ENCODE measurements at places on chromosomes 16 and 17. TPM values are rescaled to one million over a fixed set of nuclear protein-coding genes. Genes with fewer than 3 reads are reported as not detected.

Gene RNF135
- polyA plus RNA-seq, result 34.7 TPM

Gene GALR2
- polyA plus RNA-seq, result 0.21 TPM

Gene DRG2
- 47.8 TPM for polyA plus RNA-seq

Gene PRAC1
- polyA plus RNA-seq, result not detected

Gene GPRC5C
- 0.18 TPM for polyA plus RNA-seq

Gene ZNF624
- 3.9 TPM for polyA plus RNA-seq

Gene ARL5C
- not detected for polyA plus RNA-seq

Gene SDF2
- 59.5 TPM for polyA plus RNA-seq

Gene CPSF4L
- polyA plus RNA-seq, result not detected

Gene BICDL2
- not detected for polyA plus RNA-seq

Gene LYZL6
- not detected for polyA plus RNA-seq

Gene RAMP2
- polyA plus RNA-seq, result not detected

Gene DHRS7C
- not detected for polyA plus RNA-seq

Gene CCL4
- polyA plus RNA-seq, result 8.4 TPM

Gene USH1G
- polyA plus RNA-seq, result not detected

Gene FOXN1
- not detected for polyA plus RNA-seq

Gene HES7
- not detected for polyA plus RNA-seq

Gene MAFG
- 1.6 TPM for polyA plus RNA-seq

Gene PPP4C
- polyA plus RNA-seq, result 187 TPM

Gene RRAD
- not detected for polyA plus RNA-seq

Gene TBC1D3D
- not detected for polyA plus RNA-seq

Gene LITAFD
- polyA plus RNA-seq, result not detected

Gene SEC14L5
- polyA plus RNA-seq, result 0.03 TPM

Gene ZNF205
- not detected for polyA plus RNA-seq

Gene RNF222
- 0.08 TPM for polyA plus RNA-seq

Gene AATK
- 0.29 TPM for polyA plus RNA-seq

Gene TMEM238L
- polyA plus RNA-seq, result not detected

Gene SMIM36
- not detected for polyA plus RNA-seq

Gene GP2
- polyA plus RNA-seq, result not detected

Gene WNK4
- not detected for polyA plus RNA-seq

Gene C17orf67
- polyA plus RNA-seq, result 2.1 TPM

Gene PDE6G
- 1.5 TPM for polyA plus RNA-seq

Gene IL34
- polyA plus RNA-seq, result not detected

Gene METTL16
- polyA plus RNA-seq, result 29.6 TPM

Gene ZNF423
- polyA plus RNA-seq, result not detected

Gene CUEDC1
- polyA plus RNA-seq, result not detected

Gene SSTR5
- polyA plus RNA-seq, result not detected

Gene KRTAP17-1
- polyA plus RNA-seq, result not detected

Gene ATP2A1
- not detected for polyA plus RNA-seq

Gene ADGRG3
- polyA plus RNA-seq, result not detected

Gene EFCAB5
- not detected for polyA plus RNA-seq

Gene SLC5A2
- polyA plus RNA-seq, result 0.94 TPM

Gene VASN
- polyA plus RNA-seq, result 0.45 TPM

Gene MEFV
- polyA plus RNA-seq, result not detected

Gene SOX9
- not detected for polyA plus RNA-seq

Gene BAHCC1
- polyA plus RNA-seq, result not detected

Gene DPEP3
- polyA plus RNA-seq, result not detected

Gene CCL8
- polyA plus RNA-seq, result not detected

Gene ALDH3A1
- not detected for polyA plus RNA-seq

Gene BCL6B
- 0.33 TPM for polyA plus RNA-seq

Gene C1QL1
- polyA plus RNA-seq, result not detected
